ENCODE measurements at places on chromosomes 5 and 9.

GRCh38 chr5:132865668-132866341 lies 464 bp downstream of the GDF9 start:
- no peak for DNase-seq

DNA sequence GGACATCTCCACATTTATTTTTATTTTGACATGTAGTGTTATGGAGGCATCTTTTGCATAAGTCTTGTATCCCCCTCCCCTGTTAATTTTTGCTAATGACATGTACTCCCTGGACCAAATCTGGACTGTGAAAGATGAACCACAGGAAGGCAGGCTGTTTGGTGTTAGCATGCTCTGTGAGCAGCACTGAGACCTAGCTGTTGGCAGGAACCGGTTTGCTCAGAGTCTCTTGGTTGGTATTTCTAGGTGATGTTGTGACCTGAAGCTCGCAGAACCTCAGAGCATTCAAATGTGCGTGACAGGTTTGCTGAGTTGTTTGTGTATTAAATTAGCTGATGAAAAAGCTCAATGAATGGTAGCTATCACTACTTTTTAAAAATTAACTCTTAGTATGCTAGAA lies 53.6 kb upstream of the PHF2 start:
- DNase-seq = no peak

DNA sequence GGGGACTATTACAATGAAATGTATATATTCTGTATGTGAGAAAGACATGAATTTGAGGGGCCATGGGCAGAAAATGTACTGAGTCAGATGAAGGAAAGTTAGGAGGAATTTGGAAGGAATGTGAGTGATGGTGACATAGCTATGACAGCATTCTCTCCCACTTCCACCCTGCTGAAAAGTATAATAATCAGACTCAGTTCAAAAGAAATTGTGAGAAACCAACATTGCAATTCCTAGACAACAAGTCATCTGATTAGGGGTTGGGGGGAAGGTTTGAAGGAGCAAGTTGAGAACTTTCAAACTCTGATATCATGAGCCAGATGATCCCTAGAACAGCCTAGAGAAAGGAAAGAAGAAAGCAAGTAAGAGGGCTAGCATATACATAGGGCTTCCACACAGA lies 370.6 kb downstream of the DMRTA1 start:
- no peak for DNase-seq

- no peak for DNase-seq
Measured at GRCh38 chr9:116391306-116391900, 237.8 kb downstream of the PAPPA start.

- DNase-seq = no peak
Measured at GRCh38 chr5:181059297-181060230, 19.5 kb downstream of the BTNL9 start.

GRCh38 chr9:122128007-122128968 lies 31.3 kb downstream of the NDUFA8 start:
- DNase-seq = no peak

DNA sequence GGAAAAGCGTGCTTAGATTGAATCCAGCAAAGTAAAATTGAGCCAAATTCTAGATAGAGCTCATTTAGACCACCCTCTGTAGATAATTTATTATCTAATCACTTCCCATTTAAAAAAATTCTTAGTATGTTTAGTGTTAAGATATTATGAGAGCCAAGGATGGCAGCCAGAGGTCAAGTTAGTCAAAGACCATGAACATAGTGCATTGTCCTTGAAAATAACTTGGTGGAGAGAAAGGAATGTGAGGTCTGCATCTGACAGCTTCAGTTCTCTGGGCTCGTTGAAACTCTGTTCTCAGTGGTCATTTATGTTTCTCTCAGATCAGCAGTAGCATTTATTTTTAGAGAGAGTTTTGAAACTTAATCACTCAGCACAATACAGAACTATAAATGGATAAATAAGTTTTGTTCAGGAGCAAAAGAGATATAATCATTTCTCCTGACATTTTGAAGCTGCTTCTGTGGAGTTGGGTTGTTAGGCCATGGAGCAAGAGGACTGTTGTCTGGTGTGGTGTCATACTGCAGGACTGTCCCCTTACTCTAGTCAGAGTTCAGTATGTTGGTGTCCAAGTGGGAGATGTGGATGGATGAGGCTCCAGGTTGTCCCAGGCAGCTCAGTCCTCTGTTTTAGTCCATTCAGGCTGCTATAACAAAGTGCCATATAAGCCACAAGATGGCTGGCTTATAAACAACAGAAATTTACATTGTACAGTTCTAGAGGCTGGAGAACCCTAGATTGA lies 337.7 kb downstream of the FBXL7 start:
- no peak for DNase-seq

- no peak for DNase-seq
Measured at GRCh38 chr9:70034271-70034711, 9.4 kb upstream of the MAMDC2 start.

- no peak for DNase-seq
Measured at GRCh38 chr5:176373100-176373818, 8.0 kb downstream of the ARL10 start.

DNA sequence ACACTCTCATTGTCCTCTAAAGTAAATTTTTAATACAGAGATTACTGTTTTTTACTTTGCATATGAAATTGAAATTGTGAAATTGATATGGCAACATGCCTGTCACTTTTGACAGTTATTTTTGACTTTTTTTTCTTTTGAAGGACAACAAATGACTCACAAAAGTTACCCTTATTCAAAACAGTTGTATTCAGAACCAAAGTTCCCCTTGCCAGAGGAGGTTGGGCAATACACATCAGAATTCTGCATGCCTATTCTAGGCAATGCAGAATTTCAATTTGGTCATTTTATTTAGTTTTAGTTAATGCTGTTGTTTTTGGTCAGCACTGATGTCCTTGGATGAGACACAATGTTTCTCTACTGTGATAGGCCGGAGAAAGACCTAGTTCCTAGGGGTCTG lies 299.1 kb upstream of the PRR16 start:
- DNase-seq = no peak

- DNase-seq = peak; percentile 8
Measured at GRCh38 chr5:143887903-143888665, 76.1 kb downstream of the HMHB1 start.

- no peak for DNase-seq
Measured at GRCh38 chr5:116650544-116650943, 75.9 kb upstream of the SEMA6A start.

DNA sequence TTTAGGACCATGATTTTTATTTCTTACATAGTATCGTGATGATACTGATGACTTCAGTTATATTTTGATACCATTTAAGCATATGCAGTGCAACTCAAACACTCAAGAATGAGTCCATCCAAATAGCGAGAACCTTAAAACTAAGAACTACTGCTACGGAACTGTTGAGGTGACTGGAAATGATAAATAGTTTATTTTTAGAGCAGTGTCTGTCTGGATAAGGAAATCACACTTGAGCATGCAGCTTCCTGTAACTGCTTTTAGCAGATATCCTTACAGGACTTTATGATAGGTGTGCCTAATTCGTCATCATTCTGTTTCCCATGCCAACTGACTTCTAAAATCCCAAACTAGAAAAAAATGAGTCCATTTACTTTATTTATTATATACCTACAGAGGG lies 85.5 kb downstream of the ADGRV1 start:
- no peak for DNase-seq

GRCh38 chr5:45094876-45095440 lies 286.2 kb downstream of the MRPS30 start:
- no peak for DNase-seq

- peak; percentile 95 for DNase-seq
Measured at GRCh38 chr9:137605121-137606004, at the start of gene ARRDC1. Gene ARRDC1, plus strand, starts transcription at chr9:137605686. Its CDS starts 32 bp downstream, at chr9:137605718.

- no peak for DNase-seq
Measured at GRCh38 chr5:62347928-62348327, 41.9 kb downstream of the KIF2A start.

GRCh38 chr5:127337876-127338275 lies 47.3 kb downstream of the MEGF10 start:
- DNase-seq = no peak

DNA sequence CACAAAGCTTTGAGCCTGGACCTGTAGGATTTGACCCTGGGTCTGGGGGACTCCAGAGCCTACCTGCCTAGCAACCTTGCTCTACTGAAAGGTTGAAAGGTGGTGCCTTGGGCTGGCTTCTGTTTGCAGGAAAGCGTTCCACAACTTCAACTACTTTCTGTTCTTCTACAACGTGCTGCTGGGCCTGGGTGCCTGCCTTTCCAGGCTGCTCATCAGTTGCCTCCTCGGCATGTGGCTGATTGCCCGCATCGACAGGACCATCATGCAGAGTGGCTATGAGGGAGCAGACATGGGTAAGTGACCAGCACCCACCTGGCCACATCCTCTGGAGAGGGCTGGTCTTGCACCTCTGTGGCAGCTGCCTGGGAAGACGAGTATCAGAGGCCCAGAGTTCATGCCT lies 13.6 kb upstream of the CCDC180 start:
- DNase-seq = no peak

DNA sequence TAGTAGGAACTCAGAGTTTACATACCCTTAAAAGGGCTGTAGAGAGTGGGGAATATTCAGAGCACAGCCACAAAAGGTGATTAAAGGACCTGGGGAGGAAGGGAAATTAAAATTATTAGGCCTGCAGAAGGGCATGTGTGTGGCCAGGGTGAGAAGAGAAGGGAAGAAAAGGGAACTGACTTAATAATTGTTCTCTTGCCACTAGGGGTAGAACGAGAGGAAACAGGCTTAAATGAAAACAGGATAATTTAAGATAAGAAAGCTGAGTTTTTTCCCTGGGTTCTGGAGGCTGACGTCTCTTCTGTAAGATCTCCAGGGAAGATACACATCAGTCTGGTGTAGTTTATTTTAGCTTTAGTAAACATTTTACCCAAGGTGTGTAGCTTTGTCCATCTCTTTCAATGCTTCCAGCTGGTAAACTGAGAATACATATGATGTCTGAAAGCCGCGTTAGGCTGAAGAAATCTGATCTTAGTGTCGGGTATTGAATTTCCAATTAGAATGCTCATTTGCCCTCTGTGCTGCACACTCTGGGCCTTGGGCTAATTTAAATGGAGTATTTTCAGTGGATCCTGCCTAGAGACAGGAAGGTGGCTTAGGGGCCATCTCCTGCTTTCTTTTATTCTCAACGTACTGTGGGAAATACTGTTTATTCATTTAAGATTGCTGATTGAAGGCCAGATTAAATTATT lies 416.8 kb downstream of the TMEM38B start:
- DNase-seq = no peak

DNA sequence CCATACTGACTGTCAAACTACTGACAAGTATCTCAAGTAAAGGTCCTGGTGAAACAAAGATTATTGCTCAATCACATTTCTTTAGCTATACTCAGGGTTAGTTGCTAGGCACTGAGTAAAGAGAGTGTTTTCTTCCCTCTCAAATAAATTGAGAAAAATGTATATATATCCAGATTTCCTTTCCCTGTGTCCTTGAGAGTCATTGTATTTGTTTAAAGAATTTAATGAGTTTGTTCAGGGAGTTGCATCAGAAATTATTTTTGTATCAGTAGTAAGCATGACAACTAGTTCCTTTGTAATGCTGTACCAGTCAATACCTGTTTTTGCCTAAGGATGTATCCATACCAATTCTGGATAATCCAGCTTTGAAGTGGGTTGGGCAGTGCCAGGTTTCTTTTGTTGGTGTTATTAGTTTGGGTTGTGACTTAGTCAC lies 3.2 kb upstream of the ANKHD1 start:
- DNase-seq = no peak

DNA sequence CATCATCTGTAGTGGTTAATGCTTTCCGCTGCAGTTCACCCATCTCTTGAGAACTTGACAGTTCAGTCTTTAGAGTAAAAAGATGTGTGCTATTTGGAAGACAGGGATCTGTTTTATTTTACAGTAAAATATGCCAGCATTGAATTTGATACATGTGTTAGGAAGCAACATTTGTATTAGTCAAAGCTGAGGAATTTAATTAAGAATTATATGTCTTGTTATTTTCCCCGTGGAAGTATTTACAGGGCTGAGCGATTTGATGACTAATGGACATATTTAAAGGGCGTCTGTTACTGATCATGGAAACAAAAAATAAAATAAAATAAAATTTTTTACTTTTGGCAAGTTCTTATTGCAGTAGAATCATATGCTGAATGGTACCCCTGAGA lies 101.3 kb downstream of the PAM start:
- no peak for DNase-seq

- no peak for DNase-seq
Measured at GRCh38 chr5:32325062-32325461, 12.3 kb upstream of the MTMR12 start.
